ENCODE measurements at places on chromosomes 5 and 9.

DNA sequence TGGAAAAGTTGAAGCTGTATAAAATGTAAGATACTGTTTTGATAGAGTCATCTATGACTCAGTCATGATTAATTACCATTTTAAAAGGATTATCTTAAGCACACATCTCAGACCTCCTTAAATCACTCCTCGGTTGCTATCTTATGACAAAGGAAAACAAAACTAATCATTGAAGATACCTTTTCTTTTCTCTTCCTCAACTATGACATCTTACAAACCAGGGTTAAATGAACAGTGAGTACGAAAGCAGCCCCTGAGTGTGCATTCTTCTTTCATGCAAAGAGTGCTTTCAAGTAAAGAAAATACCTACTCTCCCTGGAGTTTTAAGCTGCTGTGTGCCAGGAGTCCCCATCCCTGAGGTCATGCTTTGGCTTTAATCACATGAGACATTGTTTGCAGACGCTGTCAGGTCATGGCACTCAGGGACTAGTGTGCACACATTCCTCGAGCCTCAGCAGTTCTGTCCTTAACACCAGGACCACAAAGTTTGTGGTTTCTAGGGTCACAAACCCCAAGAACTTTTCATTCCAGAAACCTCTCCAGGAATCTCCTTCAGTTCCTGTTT, 86.7 kb upstream of the ICE1 start:
- peak; percentile 59 for DNase-seq

- DNase-seq = no peak
Measured at GRCh38 chr5:78540335-78541085, 108.1 kb downstream of the LHFPL2 start.

- DNase-seq = no peak
Measured at GRCh38 chr9:127020036-127020801, 102.2 kb downstream of the ANGPTL2 start.

GRCh38 chr9:31745468-31745867, 639.0 kb upstream of the ACO1 start:
- DNase-seq = no peak

DNA sequence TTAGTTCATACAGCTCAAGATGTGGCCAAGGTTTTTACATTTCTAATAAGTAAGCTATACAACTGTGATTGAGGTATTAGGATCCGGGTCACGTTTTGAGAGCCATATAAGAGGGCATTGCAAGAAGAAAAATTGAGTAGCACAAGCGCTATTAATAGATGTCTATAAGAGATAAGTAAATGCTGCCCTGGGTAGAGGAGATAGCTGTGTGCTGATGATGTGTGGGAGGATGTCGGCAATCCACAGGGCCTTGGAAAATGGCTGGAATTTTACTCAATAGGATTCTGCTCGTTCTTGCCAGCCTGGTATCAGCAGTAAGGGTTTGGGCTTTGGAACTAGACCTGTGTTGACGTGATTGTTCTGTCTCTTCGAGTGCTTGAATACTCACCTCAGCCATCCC, 41.6 kb downstream of the CSF1R start:
- DNase-seq = no peak

DNA sequence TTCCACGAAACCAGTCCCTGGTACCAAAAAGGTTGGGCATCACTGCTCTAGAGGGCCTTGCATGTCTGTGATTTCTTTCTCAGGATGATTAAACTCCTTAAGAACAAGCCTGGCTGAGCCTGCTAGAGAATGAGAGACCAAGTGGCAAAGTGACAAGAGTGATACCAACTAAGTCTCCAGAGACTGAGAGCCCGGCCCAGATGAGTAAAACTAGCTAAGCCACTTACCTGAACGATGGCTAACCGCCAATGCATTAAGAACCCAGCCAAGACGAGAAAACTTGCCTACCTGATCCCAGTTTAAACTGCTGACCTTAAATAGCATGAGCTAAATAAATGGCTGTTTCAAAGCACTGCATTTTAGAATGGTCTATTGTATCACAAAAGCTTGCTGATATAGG, 5.6 kb upstream of the CCDC152 start:
- no peak for DNase-seq

DNA sequence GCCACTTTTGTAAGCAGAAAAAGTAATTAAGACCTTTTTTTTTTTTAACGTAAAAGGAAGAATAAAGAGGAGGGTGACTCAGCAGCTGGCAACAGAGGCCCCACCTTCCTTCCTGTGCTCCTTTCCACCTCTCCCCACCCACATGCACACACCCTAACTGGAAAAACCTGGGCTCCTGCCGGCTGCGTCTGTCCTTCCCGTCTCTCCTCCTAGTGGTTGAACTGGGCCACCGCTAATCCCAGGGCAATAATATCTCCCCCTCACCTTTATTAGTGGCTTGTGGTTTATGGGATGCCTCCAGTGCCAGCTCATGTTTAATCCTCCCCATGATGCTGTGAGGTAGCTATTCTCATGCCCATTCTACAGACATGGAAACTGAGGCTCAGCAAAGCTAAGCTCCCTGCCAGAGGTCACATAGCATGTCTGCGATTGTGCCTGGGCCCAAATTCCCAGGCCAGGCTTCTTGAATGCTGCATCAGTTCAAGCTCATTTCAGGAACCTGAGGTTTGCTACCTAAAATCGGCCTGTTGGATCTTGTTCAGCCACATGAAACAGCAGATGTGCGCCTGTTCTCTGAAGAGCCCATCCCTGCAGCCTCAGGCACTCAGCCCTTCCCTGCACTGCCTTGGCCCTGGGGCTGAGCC, 60.9 kb upstream of the IL17B start:
- DNase-seq = peak; percentile 98

GRCh38 chr5:118548761-118549720, 439.3 kb downstream of the DTWD2 start:
- DNase-seq = peak; percentile 79

DNA sequence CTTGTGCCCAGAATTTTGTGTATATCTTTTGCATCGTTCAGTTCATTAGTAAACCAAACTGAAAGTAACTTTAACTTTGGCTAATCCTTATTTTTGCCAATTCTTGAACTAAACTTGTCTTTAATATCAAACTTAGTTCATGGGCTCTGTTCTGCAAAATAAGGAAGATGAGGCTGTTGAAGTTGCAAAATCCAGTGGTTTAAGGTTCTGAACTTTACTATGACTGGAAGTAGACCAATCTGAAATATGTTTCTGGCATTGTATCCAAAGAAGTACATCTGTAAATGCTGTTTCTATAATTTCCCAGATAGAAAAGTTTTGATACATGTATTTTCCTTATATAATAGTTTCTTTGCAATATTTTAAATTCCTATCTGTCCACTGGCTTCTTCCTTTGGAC, 238.1 kb downstream of the CETN3 start:
- DNase-seq = no peak

- peak; percentile 9 for DNase-seq
Measured at GRCh38 chr5:158770506-158770905, 329.2 kb downstream of the EBF1 start.

DNA sequence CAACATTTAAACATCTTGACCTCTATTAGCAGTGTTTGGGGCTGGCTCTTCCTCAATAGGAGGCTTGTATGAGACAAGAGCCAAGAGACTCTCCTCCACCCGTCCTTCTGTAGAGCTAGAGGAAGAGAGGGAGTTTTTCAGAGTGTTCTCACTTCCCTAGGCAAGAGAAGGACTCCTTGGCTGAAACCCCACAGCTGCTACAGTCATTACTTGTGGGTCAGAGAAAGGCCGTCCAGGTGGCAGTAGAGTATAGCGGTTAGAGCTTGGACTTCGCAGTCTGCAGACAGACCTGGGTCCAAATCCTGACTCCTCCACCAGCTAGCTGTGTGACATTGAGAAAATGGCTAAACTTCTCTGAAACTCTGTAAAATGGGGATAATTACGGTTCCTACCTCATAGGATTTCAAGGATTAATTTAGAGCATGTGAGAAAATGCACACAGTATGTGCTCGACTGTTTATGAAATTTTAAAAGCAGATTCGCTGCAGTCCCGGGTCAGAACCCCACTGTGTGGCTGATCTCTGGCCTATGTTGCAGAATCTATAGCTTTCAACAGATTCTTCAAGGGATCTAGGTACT, 80.8 kb upstream of the ARAP3 start:
- DNase-seq = no peak

- peak; percentile 36 for DNase-seq
Measured at GRCh38 chr9:105694848-105695581, 674 bp downstream of the TMEM38B start.

DNA sequence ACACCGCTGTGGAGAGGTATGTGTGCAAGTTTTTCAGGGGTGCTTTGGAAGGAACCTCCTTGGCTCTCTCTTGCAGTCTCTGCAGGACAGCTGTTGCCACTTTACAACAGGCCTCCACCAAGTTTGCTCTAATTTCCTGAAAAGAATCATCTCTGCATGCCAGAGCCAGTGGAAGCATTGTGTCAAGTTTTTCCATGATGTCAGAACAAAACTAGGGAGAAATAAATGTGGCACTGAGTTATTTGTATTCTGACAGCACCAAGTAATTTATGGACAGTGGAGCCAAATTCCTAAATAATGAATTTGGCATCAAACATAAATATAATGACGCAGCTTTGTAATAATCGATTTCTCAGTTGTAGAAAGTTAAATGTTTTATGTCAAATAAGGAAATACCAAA, 146.9 kb downstream of the KIAA0825 start:
- no peak for DNase-seq

- no peak for DNase-seq
Measured at GRCh38 chr5:35483780-35484179, 133.9 kb upstream of the SPEF2 start.

GRCh38 chr9:134626069-134626423, 15.6 kb upstream of the COL5A1 start:
- no peak for DNase-seq

DNA sequence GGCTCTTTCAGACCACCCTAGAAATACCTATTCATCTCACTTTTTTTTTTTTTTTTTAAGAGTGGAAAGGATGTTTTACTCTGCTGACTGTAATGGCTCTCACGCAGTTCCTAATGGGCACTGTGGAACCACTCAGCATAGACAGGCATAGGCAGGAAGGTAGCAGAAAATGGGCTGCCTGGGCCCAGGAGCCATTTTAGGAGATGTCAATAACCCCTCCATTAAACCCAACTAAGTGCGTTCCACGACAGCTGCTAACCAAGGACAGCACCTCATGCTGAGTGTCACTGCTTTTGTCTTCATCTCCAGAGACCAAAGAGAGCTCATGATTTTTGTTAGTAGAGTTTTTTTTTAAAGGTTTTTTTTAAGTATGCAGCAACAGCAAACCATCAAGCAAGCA, 15.3 kb downstream of the MAP1B start:
- no peak for DNase-seq

DNA sequence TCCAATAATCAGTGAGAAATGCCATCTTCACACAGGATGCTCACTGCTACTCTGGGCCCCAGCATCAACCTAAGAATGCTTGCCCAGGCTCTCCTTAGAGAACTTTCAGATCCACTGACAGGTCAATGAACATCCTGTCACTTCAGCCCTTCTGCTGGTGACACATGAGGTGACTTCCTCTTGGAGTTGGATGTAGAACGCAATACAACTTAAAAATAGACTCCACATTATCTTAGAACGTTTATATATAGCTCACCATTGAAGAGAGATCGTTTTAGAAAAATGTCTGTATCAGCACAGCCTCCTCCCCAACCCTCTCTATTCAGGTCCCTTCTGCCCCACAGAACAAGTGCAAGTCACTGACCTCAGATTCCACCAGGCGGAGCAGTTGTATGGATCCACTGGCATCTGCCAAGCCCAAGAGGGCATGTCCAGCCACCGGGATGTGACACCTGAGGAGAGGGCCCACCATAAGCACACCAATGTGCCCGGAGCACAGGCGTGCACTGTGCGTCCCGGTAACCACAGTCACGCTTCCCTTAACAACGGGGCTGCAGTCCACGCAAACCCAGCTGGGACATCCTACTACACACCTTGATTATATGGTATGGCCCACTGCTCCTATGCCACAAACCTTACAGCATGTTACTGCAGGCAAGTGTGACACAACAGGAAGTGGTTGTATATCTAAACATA, 2.9 kb downstream of the DPH7 start:
- DNase-seq = peak; percentile 72

DNA sequence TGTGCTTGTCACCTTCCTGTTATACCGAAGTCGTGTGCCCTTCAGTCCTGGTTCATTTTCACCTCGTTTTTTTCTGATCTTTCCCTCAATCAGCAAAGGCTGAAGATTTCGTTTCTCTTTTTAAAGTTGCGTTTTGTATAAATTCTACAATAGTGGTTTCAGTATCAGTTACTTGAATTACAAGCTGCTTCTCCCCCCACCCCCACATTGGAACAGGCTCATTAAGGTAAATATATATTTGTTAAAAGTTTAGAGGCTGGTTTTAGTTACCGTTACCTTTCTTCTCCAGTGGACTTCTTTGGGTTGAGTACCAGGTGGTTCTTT, 881 bp downstream of the SUB1 start:
- DNase-seq = no peak

DNA sequence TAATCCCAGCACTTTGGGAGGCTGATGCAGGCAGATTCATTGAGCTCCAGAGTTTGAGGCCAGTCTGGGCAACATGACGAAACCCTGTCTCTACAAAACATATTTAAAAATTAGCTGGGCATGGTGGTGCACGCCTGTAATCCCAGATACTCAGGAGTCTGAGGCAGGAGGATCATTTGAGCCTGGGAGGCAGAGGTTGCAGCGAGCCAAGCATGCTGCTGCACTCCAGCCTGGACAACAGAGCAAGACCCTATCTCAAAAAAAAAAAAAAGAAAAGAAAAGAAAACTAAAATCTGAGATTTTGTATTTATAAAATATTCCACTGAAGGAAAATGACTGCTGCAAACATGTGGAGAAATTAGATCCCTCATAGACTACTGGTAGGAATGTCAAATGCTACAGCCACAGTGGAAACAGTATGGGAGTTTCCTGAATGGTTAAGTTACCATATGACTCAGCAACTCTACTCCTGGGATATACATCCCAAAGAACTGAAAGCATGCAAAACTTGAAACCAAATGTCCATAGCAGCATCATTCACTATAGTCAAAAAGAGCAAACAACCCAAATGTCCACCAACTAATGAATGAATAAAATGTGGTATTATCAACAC, 106.1 kb downstream of the UBAP2 start:
- DNase-seq = peak; percentile 74

GRCh38 chr9:134287591-134288491, 38.4 kb upstream of the RXRA start:
- DNase-seq = no peak

DNA sequence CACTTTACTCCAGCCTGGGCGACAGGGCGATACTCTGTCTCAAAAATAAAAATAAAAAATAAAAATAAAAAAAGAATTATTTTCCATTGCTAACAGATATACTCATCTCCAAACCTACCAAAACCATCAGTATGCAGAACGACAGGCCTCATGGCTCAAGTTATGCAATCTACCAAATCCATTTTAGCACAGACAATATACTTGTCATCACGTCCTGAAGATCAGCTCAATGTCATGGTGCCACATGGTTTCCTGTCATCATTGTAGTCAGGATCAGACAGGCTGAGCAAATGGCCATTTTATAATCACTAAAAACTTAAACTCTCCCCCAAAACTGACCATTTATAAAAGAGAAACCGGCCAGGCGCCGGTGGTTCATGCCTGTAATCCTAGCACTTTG, 69.1 kb downstream of the HABP4 start:
- DNase-seq = no peak

DNA sequence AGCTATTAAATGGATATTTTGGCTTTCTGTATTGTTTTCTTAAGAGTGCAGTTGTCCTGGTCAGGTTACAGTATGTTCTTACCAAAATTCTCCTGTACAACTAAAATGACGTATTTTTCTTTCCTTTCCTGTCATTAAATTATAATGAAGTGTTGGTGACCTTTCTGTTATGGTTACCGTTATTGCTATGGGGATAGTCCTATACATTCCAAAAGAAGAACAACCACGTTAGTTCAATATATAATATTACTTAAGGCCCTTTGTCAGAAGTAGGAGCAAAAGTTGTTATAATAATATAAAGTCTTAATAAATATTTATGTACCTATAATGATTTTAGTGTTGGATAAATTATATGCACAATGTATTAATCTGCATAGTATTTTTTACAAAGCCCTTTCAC, 82.4 kb upstream of the NREP start:
- DNase-seq = no peak

Data from bronchial epithelial cell (primary cell).